ENCODE measurements at places on chromosomes 5 and 9. TPM values are rescaled to one million over a fixed set of nuclear protein-coding genes. Genes with fewer than 3 reads are reported as not detected.

The CER1 gene
- total RNA-seq, result not detected

The PCDHGB1 gene
- not detected for total RNA-seq

GRCh38 chr9:76756268-76756640 is 8.0 kb upstream of the PCA3 start:
- H3K4me3 ChIP-seq, result no peak overlapping the region
- no peaks in the 10 kb centered on the region for H3K4me1 ChIP-seq
- no peak for DNase-seq

DNA sequence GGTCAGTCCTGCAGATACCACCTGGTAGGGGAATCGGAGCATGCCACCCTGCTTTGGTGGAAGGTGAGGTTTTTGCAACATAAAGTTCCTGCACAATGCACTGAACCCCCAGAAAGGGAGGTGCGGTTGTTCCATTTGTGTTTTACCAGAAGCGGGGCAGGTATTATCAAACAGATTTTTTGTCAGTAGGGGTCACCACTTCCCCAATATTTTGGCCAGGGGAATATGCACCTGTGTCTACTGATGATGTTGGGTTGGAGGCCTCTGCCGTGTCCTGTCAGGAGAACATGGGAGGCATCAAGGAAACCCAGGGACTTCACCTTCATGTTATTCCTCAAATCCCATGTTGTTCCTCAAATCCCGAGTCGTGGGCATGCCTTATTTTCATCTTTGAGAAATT is 438.7 kb downstream of the NTRK2 start:
- DNase-seq, result no peak
- H3K27me3 ChIP-seq, result no peaks in the 10 kb centered on the region
- H3K4me3 ChIP-seq, result no peak overlapping the region
- no peaks in the 10 kb centered on the region for H3K4me1 ChIP-seq

GRCh38 chr5:151249281-151249680 is 3.7 kb upstream of the GM2A start:
- H3K4me1 ChIP-seq, result peaks cover 41% of the 10 kb centered on the region
- no peak overlapping the region for H3K27ac ChIP-seq
- no peaks in the 10 kb centered on the region for H3K27me3 ChIP-seq
- no peak overlapping the region for H3K4me3 ChIP-seq

DNA sequence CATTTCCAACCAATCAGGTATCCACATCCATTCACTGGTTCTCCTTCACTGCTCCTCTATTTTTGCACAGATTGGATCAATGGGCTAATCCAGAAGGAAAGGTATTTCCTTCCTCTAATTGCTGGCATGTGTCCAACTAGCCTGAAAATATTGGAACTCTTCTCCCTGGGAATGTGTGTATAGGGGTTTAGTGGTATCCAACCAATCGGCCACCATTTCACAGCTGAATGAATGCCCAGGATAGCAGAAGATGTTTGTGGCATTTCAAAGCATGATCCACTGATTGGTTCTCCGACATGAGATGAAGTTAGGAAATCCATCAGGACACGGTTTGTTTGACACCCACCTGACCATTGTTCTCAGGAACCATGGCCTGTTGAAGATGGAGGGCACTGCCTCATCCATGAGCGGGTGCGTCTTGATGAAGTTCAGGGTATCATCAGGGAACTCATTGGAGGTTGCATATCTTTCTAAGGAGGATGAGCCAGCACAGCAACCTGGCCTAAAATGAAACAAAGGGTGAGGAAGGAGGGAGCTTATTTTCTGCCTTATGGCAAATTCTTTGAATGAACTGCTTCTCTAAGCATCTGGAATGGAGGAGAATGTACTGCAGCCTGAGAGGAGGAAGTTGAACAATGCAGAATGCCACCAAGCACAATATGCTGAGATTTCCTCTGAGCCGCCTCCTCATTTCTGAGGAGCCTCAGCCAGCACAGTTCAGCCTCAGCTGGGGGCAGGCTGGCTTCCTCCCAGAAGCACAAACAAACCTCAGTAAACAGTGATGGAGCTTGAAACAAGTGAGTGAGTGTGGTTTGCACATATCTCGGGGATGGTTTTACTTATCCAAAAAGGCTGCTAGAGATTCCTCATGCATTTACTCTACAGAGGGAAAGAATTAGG is 94.6 kb downstream of the SEMA6A start:
- no peaks in the 10 kb centered on the region for H3K4me1 ChIP-seq
- H3K36me3 ChIP-seq, result peaks cover 23% of the 10 kb centered on the region
- H3K27ac ChIP-seq, result no peak overlapping the region
- H3K27me3 ChIP-seq, result no peaks in the 10 kb centered on the region

DNA sequence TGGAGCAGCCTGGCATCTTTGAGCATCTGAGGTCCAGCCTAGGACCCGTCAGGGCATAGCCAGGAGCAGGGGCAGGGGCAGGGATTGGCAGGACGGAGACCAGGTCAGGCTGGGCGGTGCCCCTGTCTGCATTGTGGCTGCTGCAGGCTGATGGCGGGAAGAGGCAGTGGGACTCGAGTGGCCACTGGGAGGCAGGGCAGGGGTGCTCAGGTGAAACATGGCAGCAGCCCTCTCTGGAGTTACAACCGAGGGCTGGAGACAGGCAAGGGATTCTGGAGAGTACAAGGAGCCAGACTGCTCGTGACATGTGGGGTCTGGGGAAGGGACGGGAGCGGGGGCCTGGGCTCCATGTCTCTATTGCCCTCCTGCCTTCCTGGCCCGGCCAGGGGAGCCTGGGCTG is 97.4 kb upstream of the RAPGEF1 start:
- H3K4me3 ChIP-seq, result no peak overlapping the region
- DNase-seq, result peak; percentile 25
- no peak overlapping the region for H3K27ac ChIP-seq
- H3K4me1 ChIP-seq, result peaks cover 28% of the 10 kb centered on the region

DNA sequence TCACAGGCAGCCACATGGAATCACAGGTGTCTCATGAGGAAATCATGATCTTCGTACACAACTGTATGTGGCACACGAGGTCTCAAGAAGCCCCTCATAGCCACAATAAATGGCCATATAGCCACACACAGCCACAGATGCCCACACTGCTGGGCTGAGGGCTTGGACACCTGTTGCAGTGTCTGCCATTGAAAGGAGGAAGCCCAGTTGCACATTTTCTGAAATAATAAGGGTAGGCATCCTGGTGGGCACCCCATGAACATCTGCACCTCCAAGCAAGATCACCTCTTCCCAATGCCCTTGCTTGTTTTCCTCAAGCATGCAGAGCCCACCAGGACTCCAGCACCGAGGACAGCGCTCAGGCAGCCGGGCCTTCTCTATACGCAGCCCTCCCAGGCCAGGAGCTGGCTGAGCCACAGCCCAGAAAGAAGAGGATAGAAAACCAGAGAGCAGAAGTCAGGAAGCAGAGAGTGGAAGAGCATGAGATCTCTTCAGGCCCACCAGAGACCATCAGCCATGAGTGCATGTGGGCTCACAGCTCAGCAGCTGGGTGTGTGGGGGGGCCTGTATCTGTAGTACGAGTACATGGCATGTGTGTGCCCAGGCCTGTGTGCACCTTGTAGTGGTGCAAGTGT is 1.0 kb upstream of the ACSL6 start:
- no peak overlapping the region for H3K27ac ChIP-seq
- peaks cover 40% of the 10 kb centered on the region for H3K27me3 ChIP-seq
- peaks cover 34% of the 10 kb centered on the region for H3K4me1 ChIP-seq
- H3K36me3 ChIP-seq, result no peaks in the 10 kb centered on the region
- peak overlapping the region; percentile 53 for H3K4me3 ChIP-seq
- peak; percentile 37 for DNase-seq

GRCh38 chr5:124252191-124252638 is 494.2 kb downstream of the ZNF608 start:
- H3K4me3 ChIP-seq, result no peak overlapping the region
- DNase-seq, result no peak
- no peaks in the 10 kb centered on the region for H3K36me3 ChIP-seq

DNA sequence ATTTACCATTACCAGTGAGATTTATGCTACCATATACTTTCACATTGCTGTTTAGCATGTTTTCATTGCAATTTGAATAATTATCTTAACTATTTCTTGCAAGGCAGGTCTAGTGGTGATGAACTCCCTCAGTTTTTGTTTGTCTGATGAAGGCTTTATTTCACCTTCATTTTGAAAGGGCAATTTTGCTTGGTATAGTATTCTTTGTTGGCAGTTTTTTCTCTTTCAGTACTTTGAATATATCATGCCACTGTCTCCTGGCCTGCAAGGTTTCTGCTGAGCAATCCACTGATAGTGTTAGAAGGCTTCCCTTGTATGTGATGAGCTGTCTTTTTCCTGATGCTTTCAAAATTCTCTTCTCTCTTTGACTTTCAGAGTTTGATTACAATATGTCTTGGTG is 188.0 kb downstream of the MARCHF11 start:
- H3K27me3 ChIP-seq, result no peaks in the 10 kb centered on the region
- H3K4me1 ChIP-seq, result no peaks in the 10 kb centered on the region
- H3K36me3 ChIP-seq, result no peaks in the 10 kb centered on the region
